ENCODE measurements at places on chromosomes 16 and 17.

DNA sequence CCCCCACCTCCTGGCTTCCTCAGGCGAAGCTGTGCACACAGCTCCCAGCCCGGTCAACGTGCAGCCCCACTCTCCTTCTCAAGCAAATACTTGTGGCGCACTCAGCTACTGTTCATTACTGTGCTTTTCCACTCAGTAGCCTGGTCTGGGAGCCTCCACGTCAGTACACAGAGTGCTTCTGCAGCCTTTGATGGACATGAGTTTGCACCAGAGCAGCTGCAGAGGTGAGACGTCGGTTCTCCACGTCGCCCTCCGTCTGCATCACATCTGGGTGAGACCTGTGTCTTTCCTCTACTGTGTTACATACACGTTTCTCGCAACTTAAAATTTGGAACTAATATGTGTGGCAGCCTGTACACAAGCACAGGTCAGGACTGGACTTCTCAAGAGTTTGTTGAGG lies 334.3 kb downstream of the C16orf95 start:
- DNase-seq: no peak

- DNase-seq: no peak
Observed at GRCh38 chr16:12366313-12366712, 389.8 kb downstream of the SNX29 start.

- no peak for DNase-seq
Observed at GRCh38 chr16:71995038-71995437, 5.2 kb downstream of the PKD1L3 start.

DNA sequence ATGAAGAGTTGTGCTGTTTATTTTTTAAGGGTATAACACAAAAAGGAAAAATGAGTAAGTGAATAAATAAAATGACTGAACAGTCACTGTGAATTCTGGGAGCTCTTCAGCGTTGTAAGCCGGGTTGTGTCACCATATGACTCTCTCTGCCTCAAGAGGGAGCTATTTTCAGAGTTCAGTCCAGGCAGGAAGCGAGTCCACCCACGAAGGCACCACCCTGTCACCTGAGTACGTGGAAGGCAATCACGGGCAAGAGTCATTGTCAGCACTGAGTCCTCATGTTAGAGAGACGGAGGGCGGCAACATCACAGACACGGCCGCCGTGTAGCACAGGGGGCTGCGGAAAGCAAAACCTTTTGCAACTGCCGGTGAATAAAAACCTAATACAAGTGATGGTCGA lies 227.6 kb downstream of the UTP18 start:
- DNase-seq: no peak

- DNase-seq: no peak
Observed at GRCh38 chr17:38460082-38460715, 31.9 kb downstream of the ARHGAP23 start.

- DNase-seq: no peak
Observed at GRCh38 chr17:17062356-17062755, 20.1 kb downstream of the MPRIP start.

DNA sequence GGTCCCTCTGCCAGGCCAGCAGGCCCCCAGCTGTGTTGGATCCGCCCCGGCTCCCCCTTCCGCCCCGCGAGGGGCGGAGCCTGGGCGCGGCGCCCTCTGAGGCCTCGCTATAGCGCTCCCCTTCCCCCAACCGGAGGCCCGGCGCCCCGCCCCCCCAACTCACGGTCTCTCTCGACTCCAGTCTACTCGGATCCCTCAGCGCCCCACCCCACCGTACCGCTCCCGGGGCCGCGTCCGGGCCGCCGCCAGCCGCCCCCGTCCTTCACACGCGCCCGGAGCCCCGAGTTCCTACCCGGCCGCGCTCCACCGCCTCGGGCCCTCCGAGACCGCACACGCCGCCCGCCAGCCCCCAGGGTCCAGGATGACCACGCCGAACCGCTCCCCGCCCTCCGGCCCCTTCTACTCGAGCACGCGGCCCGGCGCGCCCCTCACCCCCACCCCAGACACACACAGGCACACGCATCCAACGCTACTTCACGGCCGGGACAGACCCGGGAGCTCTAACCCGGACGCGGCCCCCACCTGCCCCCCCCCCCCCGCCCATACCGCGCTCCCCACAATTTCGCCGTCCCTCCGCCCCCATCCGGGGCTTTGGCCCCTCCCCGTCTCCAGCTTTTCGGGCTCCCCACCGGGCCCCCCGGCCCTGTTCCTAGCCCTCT lies 1.4 kb downstream of the PHF23 start:
- DNase-seq: no peak

Measured in cerebellar nuclear complex (tissue), 1 donor.